T-cell (primary cell): ENCODE measurements at places on chromosomes 3 and 15. TPM values are rescaled to one million over a fixed set of nuclear protein-coding genes. Genes with fewer than 3 reads are reported as not detected.

CCPG1 gene
- total RNA-seq = 21.3 TPM

CHRFAM7A gene
- 1.1 TPM for total RNA-seq

ZIC4 gene
- not detected for total RNA-seq

- H3K36me3 ChIP-seq = no peaks in the 10 kb centered on the region
- H3K27me3 ChIP-seq = no peaks in the 10 kb centered on the region
- H3K4me1 ChIP-seq = no peaks in the 10 kb centered on the region
Observed at GRCh38 chr3:135556174-135556573, 409.4 kb upstream of the PPP2R3A start.

DNA sequence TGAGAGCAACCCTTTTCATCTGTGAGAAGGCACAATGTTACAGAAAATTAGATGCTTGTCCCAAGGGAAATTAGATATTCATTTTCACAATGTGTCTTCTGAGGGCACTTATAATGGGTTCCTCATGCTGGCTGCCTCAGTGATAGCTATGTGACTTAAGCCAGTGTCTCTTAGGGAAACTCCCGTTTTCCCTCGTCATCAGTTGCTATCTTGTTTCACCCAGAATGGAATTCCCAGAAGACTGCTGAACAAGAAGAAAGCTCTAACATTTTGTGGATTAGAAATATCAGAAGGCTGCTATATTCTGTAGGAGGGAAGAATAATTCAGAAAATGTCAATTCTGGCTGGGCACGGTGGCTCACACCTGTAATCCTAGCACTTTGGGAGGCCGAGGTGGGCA, 67.9 kb upstream of the WDR72 start:
- H3K4me1 ChIP-seq = no peaks in the 10 kb centered on the region
- no peaks in the 10 kb centered on the region for H3K27me3 ChIP-seq
- no peaks in the 10 kb centered on the region for H3K36me3 ChIP-seq
- H3K27ac ChIP-seq = no peak overlapping the region
- no peak overlapping the region for H3K4me3 ChIP-seq

DNA sequence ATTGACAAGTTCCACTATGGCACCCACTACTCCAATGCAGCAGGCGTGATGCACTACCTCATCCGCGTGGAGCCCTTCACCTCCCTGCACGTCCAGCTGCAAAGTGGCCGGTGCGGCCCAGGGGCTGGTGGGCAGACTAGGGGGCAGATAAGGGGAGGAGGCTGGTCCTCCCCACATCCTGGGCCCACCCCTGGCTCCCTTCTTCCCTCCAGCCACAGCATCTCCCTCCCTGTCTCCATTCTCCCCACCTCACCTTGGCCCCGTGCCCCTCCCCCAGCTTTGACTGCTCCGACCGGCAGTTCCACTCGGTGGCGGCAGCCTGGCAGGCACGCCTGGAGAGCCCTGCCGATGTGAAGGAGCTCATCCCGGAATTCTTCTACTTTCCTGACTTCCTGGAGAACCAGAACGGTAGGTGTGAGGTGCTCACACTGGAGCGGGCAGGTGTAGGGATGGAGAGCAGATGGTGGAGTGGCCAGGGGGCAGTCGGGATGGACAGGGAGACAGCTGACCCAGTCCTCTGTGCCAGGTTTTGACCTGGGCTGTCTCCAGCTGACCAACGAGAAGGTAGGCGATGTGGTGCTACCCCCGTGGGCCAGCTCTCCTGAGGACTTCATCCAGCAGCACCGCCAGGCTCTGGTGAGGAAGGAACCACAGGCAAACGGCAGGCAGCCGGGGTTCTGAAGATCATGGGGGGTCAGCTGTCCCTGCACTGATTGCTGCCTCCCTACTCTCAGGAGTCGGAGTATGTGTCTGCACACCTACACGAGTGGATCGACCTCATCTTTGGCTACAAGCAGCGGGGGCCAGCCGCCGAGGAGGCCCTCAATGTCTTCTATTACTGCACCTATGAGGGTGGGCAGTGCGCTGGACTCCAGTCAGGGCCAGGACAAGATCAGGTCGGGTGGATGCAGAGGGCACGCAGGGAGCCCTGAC, 26.0 kb downstream of the NBEAL2 start:
- DNase-seq = no peak
- H3K4me1 ChIP-seq = peaks cover 28% of the 10 kb centered on the region
- no peak overlapping the region for H3K27ac ChIP-seq
- H3K27me3 ChIP-seq = no peaks in the 10 kb centered on the region

DNA sequence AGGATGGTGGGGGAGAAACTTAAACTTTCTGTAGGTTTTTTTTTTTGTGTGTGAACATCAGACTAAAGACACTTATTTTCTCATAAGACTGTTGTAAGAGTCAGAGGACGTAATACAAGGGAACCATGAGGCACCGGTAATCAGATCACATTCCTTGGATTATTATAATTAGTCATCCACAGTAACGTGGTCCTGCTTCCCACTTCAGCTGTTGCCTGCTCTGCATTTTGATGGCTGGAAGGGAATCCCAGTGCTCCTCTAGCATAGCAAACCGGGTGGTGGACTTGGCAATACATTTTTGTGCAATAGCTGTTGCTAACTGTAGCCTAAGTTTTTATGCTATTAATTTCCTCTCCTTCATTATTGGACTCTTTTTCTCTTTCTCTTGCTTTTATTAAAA, 294.8 kb downstream of the NR2F2 start:
- H3K4me3 ChIP-seq = no peak overlapping the region
- H3K4me1 ChIP-seq = no peaks in the 10 kb centered on the region
- no peak overlapping the region for H3K27ac ChIP-seq
